ENCODE measurements at places on chromosomes 12 and 14.

GRCh38 chr12:31950088-31950487, 9.1 kb upstream of the RESF1 start:
- no peak for DNase-seq

GRCh38 chr14:95774265-95775160, 60.6 kb upstream of the TCL1A start:
- DNase-seq: peak; percentile 54

DNA sequence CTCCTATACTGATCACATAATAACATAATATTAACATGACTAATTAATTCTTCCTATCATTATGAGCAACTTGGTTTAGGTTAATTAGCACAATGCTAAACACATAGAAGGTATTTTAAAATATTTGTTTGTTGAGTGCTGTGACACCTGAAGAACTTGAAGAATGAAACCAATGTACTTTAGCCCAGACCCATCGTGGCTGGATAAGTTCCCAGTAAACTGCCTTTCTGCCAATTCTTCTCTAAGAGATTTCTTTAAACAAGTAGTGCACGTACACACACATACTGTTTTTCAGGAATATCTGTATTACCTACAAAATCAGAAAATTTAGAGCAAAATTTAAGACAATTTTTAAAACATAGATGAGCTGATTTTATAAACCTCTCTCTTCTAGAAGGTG, 207.4 kb upstream of the SSTR1 start:
- DNase-seq: no peak

DNA sequence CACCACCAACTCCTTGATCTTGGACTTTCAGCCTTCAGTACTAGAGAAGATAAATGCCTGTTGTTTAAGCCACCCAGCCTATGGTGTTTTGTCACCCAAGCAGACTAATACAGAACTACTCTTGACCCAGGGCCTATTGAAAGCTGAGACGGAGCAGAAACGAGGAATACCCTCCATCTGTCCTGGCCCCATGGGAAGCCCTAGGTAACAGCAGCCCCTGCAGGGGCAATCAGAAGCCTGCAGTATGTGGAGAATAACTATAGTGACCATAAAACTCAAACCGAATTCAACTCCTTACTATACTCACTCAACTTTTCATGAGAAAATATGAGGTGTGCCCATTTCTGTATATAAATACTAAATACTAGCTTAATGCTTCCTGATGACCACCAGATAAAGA, 307.4 kb downstream of the NUAK1 start:
- DNase-seq: no peak

DNA sequence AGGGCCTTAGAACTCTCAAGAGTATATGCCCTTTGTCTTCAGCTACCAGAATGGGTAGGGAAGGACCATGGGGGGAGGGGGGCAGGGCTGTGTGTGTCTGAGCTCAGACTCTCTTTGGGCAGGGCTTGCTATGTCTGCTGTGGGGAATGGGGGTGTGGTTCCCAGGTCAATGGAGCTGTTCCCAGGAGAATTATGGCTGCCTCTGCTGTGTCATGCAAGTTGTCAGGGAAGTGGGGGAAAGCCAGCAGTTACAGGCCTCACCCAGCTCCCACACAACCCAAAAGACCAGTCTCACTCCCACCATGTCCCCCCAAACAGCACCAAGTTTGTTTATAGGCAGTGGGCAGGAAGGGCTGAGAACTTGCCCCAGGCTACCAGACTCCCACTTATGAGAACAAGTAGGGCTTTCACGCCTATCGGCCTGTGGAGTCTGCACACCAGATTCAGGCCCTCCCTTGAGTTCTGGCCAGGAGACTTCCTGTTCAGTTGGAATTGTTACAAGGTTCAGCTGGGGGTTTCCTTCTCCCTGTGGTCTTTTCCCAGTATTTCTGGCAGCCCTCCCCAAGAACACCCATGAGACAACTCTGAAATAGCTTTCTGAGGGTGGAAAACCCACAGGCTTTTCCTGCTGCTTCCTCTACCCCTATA, 6.1 kb upstream of the SERPINA11 start:
- DNase-seq: no peak

GRCh38 chr14:52862632-52863333, 71.4 kb upstream of the GNPNAT1 start:
- no peak for DNase-seq

DNA sequence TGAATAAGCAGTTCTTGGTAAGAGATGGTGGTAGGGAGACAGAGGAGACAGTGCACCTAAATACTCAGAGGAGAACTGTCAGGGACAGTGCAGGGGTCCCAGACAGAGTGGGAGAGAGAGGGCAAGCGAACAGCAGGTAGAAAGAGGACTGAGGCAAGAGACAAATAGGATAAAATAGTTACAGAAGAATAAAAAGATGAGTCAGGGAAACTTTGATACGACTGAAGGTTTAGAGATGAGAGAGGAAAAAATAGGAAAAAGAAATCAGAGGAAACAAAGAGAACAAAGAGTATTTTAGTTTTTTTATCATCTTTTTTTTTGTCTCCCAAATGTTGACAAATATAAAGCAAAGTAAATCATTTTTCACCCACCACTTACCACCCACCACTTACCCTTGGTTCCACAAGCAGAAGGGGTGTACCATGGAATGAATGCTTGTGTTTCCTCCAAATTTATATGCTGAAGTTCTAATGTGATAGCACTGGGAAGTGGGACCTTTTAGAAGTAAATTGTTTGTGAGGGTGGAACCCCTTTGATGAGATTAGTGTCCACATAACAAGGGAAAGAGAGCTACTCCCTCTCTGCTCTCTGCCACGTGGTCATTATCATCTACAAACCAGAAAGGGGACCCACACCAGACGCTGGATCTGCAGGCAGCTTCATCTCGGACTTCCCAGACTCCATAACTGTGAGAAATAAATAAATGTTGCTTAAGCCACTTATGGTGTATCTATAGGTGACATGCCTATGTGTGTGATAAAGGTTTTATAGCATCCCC, 292.1 kb downstream of the BTG1 start:
- no peak for DNase-seq

DNA sequence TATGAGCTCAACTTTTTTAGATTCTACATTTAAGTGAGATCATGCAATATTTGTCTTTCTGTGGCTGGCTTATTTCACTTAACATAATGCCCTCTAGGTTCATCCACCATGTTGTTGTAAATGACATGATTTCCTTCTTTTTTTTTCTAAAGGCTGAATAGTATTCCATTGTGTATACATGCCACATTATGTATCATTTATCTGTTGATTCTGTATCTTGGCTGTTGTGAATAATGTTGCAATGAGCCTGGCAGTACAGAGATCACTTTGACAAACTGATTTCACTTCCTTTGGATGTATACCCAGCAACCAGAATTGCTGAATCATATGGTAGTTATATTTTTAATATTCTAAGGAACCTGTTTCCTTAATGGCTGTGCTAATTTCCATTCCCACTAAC, 19.1 kb downstream of the FBXW8 start:
- no peak for DNase-seq

DNA sequence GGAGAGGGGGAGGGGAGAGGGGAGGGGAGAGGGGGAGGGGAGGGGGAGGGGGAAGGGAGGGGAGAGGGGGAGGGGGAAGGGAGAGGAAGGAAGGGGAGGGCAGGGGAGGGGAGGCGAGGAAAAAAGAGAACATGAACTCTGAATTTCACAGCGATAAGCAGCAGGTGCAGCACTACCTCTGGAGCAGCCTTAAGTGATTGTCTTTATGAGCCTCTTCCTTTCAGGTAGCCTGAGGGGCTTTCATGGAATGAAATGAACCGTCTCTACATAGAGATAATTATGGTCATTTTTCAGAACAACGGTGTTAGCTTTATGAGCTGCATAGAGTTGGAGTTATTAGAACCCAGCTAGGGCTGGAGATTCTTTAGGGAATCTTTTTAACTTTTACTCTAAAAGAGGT, 18.1 kb upstream of the PTCSC3 start:
- no peak for DNase-seq

GRCh38 chr12:37672655-37673260, 643.8 kb upstream of the ALG10B start:
- no peak for DNase-seq

- DNase-seq: peak; percentile 75
Observed at GRCh38 chr12:22046090-22046967, at the start of gene CMAS. TSS of gene CMAS (plus strand) at chr12:22046218. CDS start at chr12:22046304, 86 bp downstream.

DNA sequence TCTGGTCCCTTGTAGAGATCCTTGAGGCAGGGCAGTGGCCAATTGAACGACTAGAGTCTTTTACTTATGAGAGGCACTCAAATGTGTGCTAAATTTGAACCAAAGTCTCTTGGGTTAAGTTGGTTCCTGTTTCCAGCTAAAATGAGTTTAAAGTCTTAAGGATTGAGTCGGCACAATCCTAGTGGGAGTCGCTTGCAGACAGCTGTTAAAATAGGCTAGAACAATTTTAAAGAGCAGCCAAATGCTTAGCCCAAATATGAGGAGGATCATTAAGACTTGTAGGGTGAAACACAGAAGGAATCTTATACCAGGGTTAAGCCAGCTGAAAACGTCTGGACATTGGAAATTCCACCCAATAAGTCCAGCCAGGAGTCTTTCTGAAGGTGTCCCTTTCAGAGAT, 216.1 kb downstream of the NUBPL start:
- DNase-seq: no peak

Data from GM12891 (cell line).